ENCODE measurements at places on chromosomes 4 and X.

- H3K27ac ChIP-seq, result no peak overlapping the region
- no peak for DNase-seq
- H3K4me1 ChIP-seq, result no peaks in the 10 kb centered on the region
- no peak overlapping the region for H3K4me3 ChIP-seq
- H3K27me3 ChIP-seq, result no peaks in the 10 kb centered on the region
- H3K36me3 ChIP-seq, result no peaks in the 10 kb centered on the region
Measured at GRCh38 chrX:118614150-118614549, 113.3 kb upstream of the IL13RA1 start.

- H3K4me3 ChIP-seq, result no peak overlapping the region
- no peak for DNase-seq
- H3K4me1 ChIP-seq, result peaks cover 8% of the 10 kb centered on the region
- H3K27me3 ChIP-seq, result no peaks in the 10 kb centered on the region
Measured at GRCh38 chr4:124386163-124386562, 326.4 kb downstream of the ANKRD50 start.

- no peaks in the 10 kb centered on the region for H3K4me1 ChIP-seq
- no peak for DNase-seq
- H3K27ac ChIP-seq, result no peak overlapping the region
- no peak overlapping the region for H3K4me3 ChIP-seq
- 0 out of 2 replicates have a peak, but pooled peaks cover 3% of the 10 kb centered on the region for H3K36me3 ChIP-seq
- peaks cover 30% of the 10 kb centered on the region for H3K27me3 ChIP-seq
Measured at GRCh38 chrX:370963-371745, 15.6 kb downstream of the PPP2R3B start.

DNA sequence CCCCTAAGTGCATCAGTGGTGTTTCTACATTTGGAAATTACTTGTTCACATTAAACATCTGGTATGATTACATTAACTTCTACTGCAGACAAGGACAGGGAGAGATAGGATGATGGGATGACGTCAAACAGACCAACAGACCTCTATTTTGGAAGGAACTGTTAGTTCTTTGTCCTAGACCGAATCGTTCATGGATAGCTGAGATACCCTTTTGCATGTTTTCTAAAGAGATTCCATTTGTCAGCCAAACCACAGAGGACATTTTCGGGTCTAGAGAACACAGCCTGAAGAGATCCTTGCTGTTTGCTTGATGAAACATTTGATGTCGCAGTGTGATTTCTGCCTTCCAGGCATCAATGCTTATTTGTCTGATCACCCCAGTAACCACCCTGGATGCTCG is 27.7 kb downstream of the CHST7 start:
- no peak overlapping the region for H3K27ac ChIP-seq
- no peaks in the 10 kb centered on the region for H3K36me3 ChIP-seq
- no peak for DNase-seq
- H3K4me1 ChIP-seq, result no peaks in the 10 kb centered on the region
- no peaks in the 10 kb centered on the region for H3K27me3 ChIP-seq
- no peak overlapping the region for H3K4me3 ChIP-seq

GRCh38 chr4:163404580-163404979 is 60.9 kb downstream of the NPY5R start:
- peaks cover 4% of the 10 kb centered on the region for H3K27me3 ChIP-seq
- no peak for DNase-seq
- H3K4me3 ChIP-seq, result no peak overlapping the region
- no peak overlapping the region for H3K27ac ChIP-seq
- H3K36me3 ChIP-seq, result no peaks in the 10 kb centered on the region
- no peaks in the 10 kb centered on the region for H3K4me1 ChIP-seq

- H3K36me3 ChIP-seq, result no peaks in the 10 kb centered on the region
- H3K27ac ChIP-seq, result no peak overlapping the region
- no peaks in the 10 kb centered on the region for H3K27me3 ChIP-seq
- no peak overlapping the region for H3K4me3 ChIP-seq
- no peaks in the 10 kb centered on the region for H3K4me1 ChIP-seq
- DNase-seq, result no peak
Measured at GRCh38 chrX:148541584-148541940, 41.1 kb downstream of the AFF2 start.

GRCh38 chrX:147476008-147476407 is 435.7 kb upstream of the FMR1 start:
- no peaks in the 10 kb centered on the region for H3K27me3 ChIP-seq
- H3K36me3 ChIP-seq, result no peaks in the 10 kb centered on the region
- no peaks in the 10 kb centered on the region for H3K4me1 ChIP-seq
- H3K4me3 ChIP-seq, result no peak overlapping the region
- H3K27ac ChIP-seq, result no peak overlapping the region

DNA sequence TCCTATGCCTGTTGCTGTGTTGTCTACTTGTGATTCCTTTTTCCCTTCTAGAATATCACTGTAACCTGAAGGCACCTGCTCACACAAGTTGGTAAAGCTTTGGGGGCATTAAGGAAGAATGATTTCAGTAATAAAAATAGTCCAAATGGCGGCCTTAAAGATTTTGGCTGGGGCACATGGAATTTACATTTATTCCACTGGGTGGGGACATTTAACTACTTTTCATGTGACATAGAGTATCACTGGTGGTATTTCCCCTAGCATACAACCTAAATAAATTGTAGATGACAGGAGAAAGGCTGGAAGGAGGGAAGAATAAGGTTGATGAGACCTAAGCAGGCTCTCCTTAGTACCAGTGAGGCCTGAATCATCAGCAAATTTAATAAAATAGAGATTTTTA is 121.8 kb upstream of the EDA2R start:
- no peaks in the 10 kb centered on the region for H3K27me3 ChIP-seq
- DNase-seq, result no peak
- no peaks in the 10 kb centered on the region for H3K36me3 ChIP-seq
- no peak overlapping the region for H3K27ac ChIP-seq
- no peaks in the 10 kb centered on the region for H3K4me1 ChIP-seq
- H3K4me3 ChIP-seq, result no peak overlapping the region

GRCh38 chr4:150950657-150951288 is 64.3 kb downstream of the LRBA start:
- H3K4me1 ChIP-seq, result peaks cover 8% of the 10 kb centered on the region
- H3K4me3 ChIP-seq, result no peak overlapping the region
- DNase-seq, result no peak

DNA sequence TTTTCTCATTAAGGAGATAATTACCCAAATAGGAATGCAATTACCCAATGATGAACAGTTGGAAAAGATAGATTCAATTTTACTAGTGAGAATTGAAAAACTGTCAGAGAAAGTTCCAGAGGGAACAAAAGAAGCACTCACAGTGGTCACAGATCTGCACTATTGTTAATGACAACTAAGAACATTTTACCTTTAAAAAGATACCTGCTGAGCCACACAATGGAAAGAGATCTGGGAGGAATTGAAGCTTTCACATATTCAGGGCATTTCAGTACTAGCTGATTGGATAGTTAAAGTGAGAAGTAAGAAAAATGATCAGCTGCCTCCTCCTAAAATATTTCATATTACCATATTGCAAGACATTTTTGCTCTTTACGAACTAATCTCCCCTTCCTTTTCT is 1822.2 kb downstream of the STIM2 start:
- no peaks in the 10 kb centered on the region for H3K36me3 ChIP-seq
- no peaks in the 10 kb centered on the region for H3K4me1 ChIP-seq
- no peak for DNase-seq
- peaks cover 3% of the 10 kb centered on the region for H3K27me3 ChIP-seq

GRCh38 chrX:1500701-1501624 is 36.0 kb downstream of the P2RY8 start:
- no peaks in the 10 kb centered on the region for H3K36me3 ChIP-seq
- no peak overlapping the region for H3K4me3 ChIP-seq
- DNase-seq, result no peak
- H3K4me1 ChIP-seq, result no peaks in the 10 kb centered on the region
- no peak overlapping the region for H3K27ac ChIP-seq
- H3K27me3 ChIP-seq, result no peaks in the 10 kb centered on the region

DNA sequence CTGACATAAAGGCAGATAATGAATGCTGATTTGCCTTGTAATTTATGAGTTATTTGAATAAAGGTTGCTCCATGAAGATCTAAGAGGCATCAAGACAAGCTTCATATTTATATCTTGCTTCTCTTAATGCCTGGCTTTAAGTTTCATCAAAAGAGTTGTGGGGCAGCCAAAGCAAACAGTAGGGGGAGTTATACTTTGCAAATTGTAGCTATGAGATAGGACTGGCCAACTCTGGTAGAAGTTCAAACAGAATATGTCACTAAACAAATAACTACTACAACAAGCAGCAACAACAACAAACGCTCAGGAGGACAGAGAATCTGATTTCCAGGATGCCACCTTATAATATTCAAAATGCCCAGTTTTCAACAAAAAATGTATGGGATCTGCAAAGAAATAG is 69.1 kb upstream of the PLAC1 start:
- H3K4me3 ChIP-seq, result no peak overlapping the region
- H3K27ac ChIP-seq, result no peak overlapping the region
- no peak for DNase-seq
- no peaks in the 10 kb centered on the region for H3K4me1 ChIP-seq
- H3K27me3 ChIP-seq, result no peaks in the 10 kb centered on the region

- no peak overlapping the region for H3K27ac ChIP-seq
- H3K4me3 ChIP-seq, result no peak overlapping the region
- peaks cover 12% of the 10 kb centered on the region for H3K4me1 ChIP-seq
- no peaks in the 10 kb centered on the region for H3K27me3 ChIP-seq
- peaks cover 36% of the 10 kb centered on the region for H3K36me3 ChIP-seq
Measured at GRCh38 chr4:76729980-76730379, 168.0 kb downstream of the SOWAHB start.

DNA sequence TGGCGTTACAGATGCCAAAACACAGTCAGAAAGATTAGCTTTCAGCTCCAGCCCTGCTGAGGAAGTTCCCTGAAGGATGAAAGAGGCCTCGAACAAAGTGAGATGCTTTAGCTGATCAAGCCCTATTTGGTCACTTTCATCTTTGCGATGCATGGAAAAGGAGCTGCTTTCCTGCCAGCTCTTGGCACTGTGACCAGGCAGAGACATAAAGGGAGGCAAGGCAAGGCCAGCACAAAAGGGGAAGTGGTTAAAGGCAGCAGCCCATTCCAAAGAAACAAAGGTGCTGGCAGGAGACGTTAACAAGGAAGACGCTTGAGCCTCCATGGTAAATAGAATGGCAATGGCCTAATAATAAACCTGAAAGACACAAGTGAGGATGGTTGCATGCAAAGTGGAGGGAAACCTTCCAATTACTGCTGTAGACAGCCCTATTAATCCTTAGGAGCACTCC is 617.1 kb upstream of the INTU start:
- DNase-seq, result no peak
- no peaks in the 10 kb centered on the region for H3K4me1 ChIP-seq
- no peak overlapping the region for H3K27ac ChIP-seq
- no peaks in the 10 kb centered on the region for H3K27me3 ChIP-seq

DNA sequence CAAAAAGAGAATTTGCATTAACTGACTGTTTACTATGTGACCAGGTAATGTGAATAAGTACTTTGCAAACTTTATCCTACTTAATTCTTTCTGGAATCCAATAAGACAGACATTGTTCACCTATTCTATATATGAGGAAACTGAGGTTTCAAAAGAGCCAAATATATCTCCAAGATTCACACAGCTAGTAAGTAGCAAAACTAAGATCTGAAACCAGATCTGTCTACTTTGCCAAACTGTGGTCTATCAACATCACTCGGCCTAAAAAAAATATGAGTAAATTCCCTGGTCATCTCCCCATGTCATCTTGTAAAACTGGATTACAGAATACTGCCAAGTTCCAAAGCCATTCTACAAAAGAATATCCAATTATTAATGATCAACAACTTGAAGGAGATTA is 52.8 kb downstream of the ANAPC10 start:
- H3K27ac ChIP-seq, result no peak overlapping the region
- H3K4me3 ChIP-seq, result no peak overlapping the region
- no peaks in the 10 kb centered on the region for H3K27me3 ChIP-seq
- DNase-seq, result no peak

- no peak overlapping the region for H3K27ac ChIP-seq
- no peaks in the 10 kb centered on the region for H3K27me3 ChIP-seq
- DNase-seq, result no peak
- no peaks in the 10 kb centered on the region for H3K36me3 ChIP-seq
- H3K4me1 ChIP-seq, result peaks cover 3% of the 10 kb centered on the region
- H3K4me3 ChIP-seq, result no peak overlapping the region
Measured at GRCh38 chr4:15719506-15719905, 16.6 kb downstream of the BST1 start.

DNA sequence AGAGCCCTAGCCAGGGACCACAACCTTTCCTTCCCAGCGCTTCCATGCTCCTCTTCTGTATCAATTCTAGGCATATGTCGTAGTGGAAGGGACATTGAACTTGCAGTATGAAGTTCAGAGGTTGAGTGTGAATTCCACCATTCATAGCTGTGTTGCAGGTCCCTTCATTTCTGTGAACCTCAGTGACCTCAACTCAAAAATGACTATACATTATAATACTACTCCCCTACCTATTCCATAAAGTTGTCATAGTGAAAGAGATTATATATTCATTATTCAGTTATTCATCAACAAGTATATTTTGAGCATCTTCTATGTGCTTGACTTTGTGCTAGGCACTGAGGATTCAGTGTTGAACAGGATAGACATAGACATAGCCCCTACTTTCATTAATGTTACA is 28.0 kb downstream of the SH3BGRL start:
- H3K27me3 ChIP-seq, result no peaks in the 10 kb centered on the region
- no peak overlapping the region for H3K27ac ChIP-seq
- no peak for DNase-seq
- H3K4me1 ChIP-seq, result no peaks in the 10 kb centered on the region

DNA sequence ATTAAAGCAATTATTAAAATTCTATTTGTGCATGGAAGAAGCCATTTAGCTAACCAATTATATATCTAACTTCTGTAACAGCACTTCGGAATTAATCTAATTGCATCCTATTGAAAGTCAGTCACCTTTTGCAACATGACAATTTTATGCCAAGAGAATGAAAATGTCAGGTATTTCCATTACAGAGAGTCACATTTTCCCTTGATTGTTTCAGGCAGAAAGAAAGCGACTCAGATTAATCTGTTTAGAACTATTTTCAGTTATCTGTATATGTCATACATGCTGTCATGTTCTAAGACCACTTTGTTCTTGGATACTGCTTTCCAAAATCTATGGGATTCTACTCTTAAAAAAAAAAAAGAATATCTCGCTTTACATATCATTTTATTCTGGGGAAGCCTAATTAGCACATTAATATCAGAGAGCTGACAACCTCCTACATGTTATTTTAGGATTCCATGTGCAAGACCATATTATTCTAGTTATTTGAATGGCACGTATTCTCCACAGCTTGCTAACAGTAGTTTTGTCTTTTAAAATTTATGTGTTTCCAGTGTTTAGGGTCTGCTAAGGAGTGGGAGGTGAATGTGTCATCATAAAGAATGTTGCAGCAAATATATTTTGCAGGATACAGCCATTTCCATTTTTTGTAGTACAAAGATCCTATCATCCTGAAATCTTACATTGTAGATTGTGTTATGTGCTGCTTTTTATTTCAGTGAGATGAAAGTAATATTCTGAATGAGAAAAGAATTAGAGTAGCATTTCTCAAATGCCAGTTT is 31.7 kb downstream of the GALNT7 start:
- H3K27ac ChIP-seq, result no peak overlapping the region
- DNase-seq, result no peak
- H3K4me3 ChIP-seq, result no peak overlapping the region
- no peaks in the 10 kb centered on the region for H3K27me3 ChIP-seq
- H3K4me1 ChIP-seq, result no peaks in the 10 kb centered on the region

Measured in RWPE2 (cell line).